Activated CD4-positive, alpha-beta T cell treated with anti-CD3 and anti-CD28 coated beads for 24 hours (primary cell): ENCODE measurements at places on chromosomes 2 and 18.

DNA sequence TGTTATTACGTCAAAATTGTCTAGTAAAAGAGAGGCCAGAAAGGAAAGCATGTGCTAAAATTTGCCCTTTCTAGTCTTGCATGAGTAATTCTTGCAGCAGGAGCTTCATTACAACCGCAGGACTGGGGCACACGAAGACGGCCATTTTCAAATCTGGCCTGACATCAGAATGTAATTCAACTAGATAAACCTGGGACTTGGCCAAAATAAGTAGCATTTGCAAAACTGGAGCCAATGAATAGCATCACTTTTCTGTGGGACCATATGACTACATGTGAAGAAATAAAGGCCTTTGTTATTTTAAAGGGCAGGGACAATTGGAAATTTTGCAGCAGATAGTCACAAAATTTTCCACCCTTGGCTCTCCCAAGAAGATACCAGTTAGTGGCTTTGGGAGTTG, 3.0 kb upstream of the FZD7 start:
- DNase-seq, result no peak

DNA sequence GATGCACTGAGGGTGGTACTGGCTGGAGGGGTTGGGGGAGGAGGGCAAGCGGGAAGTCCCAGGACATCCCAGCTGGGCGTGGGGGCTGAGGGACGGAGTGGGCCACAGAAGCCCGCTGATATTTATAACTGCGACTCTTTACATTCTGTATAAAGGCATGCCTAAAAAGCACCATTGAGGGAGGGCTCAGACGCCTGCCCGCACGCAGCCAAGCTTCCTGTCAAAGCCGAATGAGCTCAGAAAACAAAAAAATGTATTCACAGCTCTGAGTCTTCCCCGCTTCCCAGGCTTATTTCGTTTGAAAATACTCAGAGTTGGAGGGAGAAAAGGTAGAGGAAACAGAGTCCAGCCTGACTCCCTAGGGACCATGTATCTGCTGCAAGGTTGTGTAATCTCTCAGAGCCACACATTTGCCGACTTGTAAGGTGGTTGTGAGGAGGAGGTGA, 170.1 kb upstream of the HAAO start:
- DNase-seq, result no peak

DNA sequence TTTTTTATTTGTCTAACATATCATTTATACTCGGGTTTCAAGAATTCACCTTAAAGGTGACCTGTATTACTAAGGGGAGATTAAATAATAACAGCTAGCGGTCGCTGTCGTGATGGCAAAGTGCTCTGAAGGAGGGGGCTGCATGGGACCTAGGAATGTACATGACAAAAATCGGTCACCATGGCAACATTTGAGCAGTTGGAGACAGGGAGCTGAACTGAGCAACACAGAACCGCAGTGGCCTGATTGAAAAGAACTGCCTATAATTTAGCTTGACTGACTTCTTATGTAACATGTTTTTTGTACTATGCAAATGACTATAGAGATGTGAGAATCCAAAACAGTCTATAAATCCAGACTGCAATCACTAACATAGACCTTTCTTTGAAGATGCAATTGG, 34.3 kb upstream of the EPHA4 start:
- DNase-seq, result no peak

- DNase-seq, result no peak
Measured at GRCh38 chr2:213152065-213152794, 818 bp upstream of the IKZF2 start.
